CD4-positive, alpha-beta T cell treated with Interleukin-6 at 100 ng/mL for 8 hours (primary cell): ENCODE measurements at places on chromosomes 2 and 18.

GRCh38 chr18:73214970-73215369 is 347.2 kb upstream of the NETO1 start:
- DNase-seq, result no peak

DNA sequence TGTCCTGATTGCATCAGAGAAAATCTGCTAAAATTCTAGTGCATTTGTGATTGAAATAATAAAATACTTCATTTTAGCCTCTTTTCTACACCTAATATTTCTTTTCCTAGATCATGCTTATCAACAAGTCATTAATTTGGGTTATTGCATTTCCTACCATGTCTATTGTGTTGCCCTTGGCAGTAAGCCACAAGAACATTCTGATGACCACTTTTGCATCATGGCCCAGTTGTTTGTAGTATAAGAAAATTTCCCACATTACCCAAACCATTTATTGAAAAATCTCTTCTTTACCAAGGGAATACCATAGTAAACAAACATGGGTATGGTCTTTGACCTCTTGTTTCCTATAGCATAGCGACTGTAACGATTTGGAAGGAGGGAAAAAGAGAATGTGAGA is 76.3 kb downstream of the R3HDM1 start:
- DNase-seq, result no peak

- no peak for DNase-seq
Observed at GRCh38 chr2:45085487-45085886, 76.2 kb upstream of the SIX2 start.

- DNase-seq, result no peak
Observed at GRCh38 chr2:207107551-207107950, 58.2 kb downstream of the KLF7 start.

GRCh38 chr2:43345391-43345813 is 119.0 kb upstream of the ZFP36L2 start:
- no peak for DNase-seq

- peak; percentile 6 for DNase-seq
Observed at GRCh38 chr2:158953926-158954763, 14.3 kb upstream of the TANC1 start.

DNA sequence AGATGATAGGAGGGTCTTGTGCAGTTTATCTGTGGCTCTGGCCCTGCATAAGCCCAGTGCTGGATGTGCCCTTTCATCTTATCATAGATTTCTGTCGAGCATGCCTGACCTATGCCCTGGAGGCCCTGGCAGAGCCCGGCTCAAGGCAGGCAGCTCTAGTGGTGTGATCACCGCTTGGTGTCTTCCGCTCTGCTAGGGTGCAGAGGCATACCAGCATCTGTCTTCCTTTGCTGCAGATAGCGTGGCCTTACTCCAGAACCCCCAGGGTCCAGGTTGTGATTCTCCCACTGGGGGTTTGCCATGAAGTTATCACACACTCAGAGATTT is 13.7 kb upstream of the TRAF3IP1 start:
- DNase-seq, result no peak

GRCh38 chr2:207064128-207064690 is 101.5 kb downstream of the KLF7 start:
- DNase-seq, result no peak

- no peak for DNase-seq
Observed at GRCh38 chr18:79948719-79949411, 2.6 kb downstream of the SLC66A2 start.

- no peak for DNase-seq
Observed at GRCh38 chr2:9247177-9247576, 40.6 kb downstream of the ASAP2 start.

- DNase-seq, result no peak
Observed at GRCh38 chr2:240299710-240300068, 135.8 kb upstream of the GPC1 start.

GRCh38 chr2:23757686-23758433 is 169.1 kb downstream of the ATAD2B start:
- no peak for DNase-seq

GRCh38 chr2:113831161-113831560 is 58.7 kb upstream of the ACTR3 start:
- DNase-seq, result no peak

GRCh38 chr18:4250141-4250540 is 205.0 kb downstream of the DLGAP1 start:
- no peak for DNase-seq

GRCh38 chr2:120520929-120521912 is 175.3 kb downstream of the INHBB start:
- DNase-seq, result no peak

- DNase-seq, result no peak
Observed at GRCh38 chr18:24785019-24785418, 324.6 kb downstream of the HRH4 start.

DNA sequence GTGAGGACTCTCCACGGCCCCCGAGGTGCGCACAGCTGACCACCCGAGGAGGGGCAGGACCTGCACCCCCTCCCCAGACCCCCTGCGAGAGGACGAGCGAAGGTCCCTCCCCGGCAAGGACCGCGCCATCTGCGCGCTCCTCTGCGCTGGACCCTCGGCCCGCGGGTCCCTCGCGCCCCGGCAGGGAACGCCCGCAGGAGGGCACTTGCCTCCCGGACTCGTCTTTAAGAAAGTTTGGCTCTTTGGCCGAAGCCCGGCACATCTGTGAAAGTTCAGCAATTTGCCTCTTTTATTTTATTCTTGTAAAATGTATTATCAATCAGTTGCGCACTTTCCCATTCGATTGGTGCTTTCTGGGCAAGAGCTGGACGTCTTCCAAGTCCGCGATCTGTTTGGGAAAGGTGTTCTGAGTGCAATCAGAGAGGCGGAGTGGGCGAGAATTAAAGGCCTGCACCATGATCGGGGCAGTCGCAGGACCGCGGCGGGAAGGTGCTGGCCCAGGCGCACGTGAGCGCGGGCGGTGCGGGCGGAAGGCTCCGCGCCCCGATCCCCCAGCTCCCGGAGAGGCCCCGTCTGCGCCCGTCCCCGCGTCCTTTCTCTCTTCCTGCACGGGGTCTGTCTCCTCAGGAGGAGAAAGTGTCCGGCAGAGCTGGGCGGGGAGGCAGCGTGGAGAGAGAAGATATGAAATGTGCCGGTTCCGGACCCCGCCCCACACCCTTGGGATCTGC is 1.6 kb upstream of the ALKAL2 start:
- no peak for DNase-seq

- no peak for DNase-seq
Observed at GRCh38 chr2:235627682-235628081, 133.8 kb downstream of the AGAP1 start.

- DNase-seq, result no peak
Observed at GRCh38 chr2:170717991-170718589, 3.0 kb downstream of the SP5 start.

GRCh38 chr2:61928826-61929461 is 23.5 kb downstream of the COMMD1 start:
- DNase-seq, result no peak

- no peak for DNase-seq
Observed at GRCh38 chr2:165435611-165436010, 33.9 kb upstream of the CSRNP3 start.

- no peak for DNase-seq
Observed at GRCh38 chr2:205495819-205496218, 186.5 kb upstream of the NRP2 start.

DNA sequence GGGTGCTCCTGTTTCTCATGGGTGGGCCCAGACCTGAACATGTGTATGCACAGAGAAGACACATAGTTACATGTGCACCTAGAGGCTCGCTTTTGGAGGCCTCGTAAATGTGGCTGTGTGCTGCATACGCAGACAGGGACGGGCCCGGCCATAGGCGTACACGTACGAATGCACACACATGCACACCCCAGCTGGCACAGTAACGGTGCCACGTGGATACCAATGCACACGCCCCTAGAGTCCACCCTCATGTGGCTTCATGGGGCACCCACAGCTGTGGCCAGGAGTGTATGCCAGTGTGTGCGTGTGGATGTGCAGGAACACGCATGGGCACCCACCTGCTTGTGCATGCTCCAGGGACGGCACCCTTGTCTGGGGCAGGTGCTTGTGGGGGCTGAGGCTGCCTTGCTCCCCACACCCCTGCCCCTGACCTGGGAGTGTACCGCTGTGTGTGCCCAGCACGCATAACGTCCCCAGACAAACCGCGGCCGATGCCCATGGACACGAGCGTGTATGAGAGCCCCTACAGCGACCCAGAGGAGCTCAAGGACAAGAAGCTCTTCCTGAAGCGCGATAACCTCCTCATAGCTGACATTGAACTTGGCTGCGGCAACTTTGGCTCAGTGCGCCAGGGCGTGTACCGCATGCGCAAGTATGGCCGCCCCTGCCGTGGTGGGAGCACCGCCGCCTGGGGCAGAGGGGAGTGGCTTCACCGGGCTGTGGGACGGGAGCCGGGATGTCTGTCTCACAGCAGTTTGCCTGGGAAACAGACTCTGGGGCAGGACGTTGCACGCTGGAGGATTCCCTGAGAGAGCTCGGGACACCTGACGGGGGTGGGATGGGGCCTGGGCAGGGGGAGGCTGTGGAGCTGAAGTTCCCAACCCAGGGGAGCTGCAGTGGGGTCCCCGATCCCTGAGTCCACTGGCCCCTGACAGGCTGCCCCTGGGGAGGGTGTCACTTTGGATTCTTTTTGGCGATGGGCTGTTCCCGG is 21.0 kb downstream of the ZAP70 start:
- no peak for DNase-seq
